ENCODE measurements at places on chromosomes 12 and 14.

- peak; percentile 22 for DNase-seq
Observed at GRCh38 chr14:85471156-85471555, 58.8 kb upstream of the FLRT2 start.

DNA sequence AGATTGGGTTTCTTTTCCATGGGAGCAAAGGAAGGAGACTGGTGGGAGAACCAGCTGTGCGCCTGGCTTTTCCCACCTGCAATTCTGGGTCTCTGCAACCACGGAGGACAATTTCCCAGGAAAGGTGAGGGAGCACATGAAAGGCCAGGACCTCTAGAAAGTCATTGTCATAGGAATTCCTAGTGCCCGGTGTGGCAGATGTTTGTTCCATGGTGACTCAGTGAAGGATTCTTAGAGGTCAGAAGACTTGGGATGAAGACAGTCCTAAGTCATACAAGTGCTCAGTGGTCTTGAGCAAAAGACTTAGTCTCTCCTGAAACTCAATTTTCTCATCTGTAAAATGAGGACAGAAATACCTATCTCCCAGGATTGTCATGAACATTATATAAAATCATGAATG lies 51.3 kb downstream of the KCNA5 start:
- DNase-seq: no peak

DNA sequence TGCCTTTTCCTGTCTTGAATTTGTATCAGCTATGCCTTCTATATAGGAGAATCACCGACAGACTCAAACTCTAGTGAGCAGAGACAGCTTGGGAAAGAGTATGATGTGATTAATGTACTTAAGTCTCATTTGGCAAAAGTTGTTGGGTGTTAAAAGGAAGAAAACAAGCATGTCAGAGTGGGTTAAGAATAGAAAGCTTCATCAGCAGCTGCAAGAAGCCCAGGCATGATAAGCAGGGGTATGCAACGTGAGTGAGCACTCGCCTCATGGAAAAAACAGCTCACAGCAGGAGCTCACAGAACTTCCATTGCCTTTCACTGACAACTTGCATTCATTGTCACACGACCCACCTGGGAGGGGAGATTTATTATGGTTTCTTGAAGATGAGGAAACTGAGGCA lies 35.9 kb upstream of the WNK1 start:
- DNase-seq: no peak

DNA sequence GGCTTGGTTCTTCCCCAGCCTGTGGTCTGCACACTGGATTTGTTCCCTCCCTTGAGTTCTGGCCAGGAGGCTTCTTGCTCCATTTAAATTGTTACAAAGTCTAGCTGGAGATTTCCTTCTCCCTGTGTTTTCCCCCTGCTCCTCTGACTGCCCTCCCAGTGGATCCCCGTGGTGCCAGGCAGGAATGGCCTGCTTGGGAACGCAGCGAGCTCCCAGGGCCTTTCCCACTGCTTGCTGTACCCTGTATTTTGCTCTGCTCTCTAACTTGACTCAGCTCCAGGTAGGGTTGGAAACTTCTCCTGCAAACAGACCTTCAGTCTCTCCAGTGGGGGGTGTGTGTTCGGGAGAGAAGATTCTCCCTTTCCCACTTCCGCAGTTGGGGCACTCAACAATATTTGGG lies 349.2 kb upstream of the FBXO33 start:
- no peak for DNase-seq

DNA sequence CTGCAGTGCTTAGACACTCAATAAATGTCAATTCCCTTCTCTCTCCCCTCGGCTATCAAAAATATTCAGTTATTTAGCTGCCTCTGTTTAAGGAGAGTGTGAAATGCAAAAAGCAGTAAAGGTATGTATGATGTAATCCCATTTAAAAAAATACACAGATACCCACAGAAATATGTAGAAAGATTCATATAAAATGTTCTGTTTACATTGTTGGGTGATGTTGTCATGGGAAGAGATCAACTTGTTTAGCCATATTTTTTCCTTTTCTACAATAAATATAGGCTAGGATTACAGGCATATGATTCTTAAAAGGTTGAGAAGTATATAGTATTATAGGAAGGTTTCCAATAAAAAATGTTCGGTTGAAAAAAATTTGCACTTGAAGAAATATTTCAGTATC lies 7.8 kb downstream of the PPP2R3C start:
- peak; percentile 84 for DNase-seq

- no peak for DNase-seq
Observed at GRCh38 chr12:109553483-109553882, 19.8 kb downstream of the MMAB start.

DNA sequence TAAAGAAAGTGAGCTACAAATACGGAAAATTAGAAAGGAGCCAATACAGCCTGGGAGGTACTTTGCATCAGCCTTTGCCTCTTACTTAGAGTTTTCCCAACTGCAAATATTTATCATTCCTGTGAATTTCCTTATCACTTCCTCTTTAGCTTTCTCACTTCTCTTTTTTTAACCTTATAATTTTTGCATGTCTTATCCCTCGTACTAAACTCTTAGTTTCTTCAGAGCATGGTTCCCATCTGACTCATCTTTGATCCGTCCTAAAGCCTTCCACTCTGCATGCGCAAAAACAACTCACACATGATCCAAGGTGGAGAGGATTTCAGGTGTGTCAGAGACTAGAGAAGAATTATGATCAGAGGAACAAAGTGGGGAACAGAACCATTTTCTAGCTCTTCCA lies 9.6 kb upstream of the SNAPC1 start:
- DNase-seq: peak; percentile 55
